ENCODE measurements at places on chromosomes 2 and 18.

GRCh38 chr2:180412219-180412618 is 405.1 kb upstream of the CWC22 start:
- DNase-seq = no peak

- no peak for DNase-seq
Observed at GRCh38 chr2:128436479-128437203, 118.0 kb upstream of the HS6ST1 start.

GRCh38 chr18:48270929-48271328 is 138.3 kb downstream of the ZBTB7C start:
- no peak for DNase-seq

DNA sequence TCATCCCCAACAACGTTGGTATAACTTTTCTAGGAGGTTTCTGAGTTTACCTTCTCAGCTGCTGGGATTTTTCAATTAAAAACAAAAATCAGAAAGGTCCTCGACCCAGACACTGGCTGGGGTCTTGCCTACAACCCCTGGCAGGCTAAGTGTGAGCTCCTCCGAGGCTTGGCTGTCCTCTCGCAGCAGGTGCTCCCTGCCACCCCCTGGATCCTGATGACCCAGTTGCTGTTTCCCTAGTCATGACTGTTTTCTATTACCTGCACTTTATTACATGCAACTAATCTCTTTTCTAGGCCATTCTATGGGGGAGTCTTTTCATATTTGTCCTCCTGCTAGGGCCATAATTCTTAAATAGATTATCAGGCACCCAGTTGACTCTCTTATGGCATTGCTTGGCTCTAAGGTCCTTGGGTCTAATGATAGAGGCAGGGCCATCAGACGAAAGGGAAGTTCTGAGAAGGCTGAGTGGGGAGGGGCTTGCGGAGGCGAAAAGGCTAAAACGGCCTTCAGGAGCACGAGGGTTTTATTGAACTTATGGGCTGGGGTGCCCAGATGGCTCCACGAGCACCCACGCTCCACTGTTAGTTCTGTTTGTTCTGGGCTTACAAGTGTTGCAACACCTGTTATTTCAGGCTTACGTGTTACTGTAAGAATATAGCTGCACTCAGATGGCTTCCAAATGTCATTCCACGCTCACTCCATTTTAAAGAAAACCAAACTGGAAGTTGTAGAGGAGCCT is 166.0 kb downstream of the NCK2 start:
- no peak for DNase-seq

DNA sequence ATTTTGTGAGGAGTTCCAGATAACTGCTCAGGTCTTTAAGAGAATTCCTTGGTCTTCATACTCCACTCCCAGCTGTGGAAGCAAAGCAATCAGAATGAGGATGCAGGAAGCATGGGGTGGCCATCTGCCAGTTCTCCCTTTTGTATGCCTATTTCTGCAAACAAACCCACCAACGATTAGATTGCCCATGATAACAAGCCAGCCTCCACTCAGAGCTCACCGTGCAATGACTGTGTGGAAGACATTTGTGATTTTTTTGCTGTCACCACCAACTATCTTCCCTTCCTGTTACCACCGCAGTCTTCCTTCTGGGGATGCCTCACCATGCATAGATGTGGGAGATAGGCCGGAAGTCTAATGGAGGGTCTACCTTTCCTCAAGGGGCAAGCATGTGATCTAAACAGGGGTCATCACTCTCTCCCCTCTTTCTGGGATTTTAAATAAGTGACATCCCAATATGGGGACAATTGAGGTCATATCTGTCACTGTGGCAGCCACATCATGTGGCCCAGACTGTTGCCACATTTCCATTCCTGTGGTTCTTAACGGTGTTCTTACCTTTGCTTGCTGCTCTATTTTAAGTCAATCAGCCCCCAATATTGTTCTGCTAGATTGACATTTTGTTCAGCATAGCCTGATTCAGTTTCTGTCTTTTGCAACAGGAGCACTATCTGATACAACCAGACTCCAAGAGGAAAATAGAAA is 4.4 kb downstream of the AFF3 start:
- no peak for DNase-seq

DNA sequence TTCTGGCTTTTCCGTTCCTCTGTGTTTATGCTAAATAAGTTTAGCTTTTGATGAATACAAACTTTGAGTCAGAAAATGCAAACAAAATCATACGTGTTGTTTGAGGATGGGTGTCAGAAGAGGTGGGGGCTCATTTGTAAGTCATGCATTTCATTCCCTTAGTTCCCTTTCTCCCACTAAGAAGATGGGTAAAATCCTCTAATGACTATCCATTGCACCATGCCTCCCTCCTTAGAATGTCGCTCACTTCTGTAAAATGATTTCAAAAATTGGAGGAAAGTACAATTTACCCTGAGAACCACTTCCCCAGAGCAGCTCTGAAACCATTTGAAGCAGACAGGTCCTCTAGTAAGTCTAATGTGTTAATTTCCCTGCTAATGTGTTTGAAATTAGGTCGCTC is 629.6 kb upstream of the VRK2 start:
- no peak for DNase-seq

GRCh38 chr2:59177748-59178147 is 936.6 kb upstream of the FANCL start:
- no peak for DNase-seq

GRCh38 chr2:192391041-192391440 is 196.3 kb upstream of the TMEFF2 start:
- no peak for DNase-seq

- DNase-seq = peak; percentile 89
Observed at GRCh38 chr2:159126432-159127022, 158.1 kb downstream of the TANC1 start.

GRCh38 chr2:189933911-189934399 is 128.6 kb downstream of the MSTN start:
- DNase-seq = peak; percentile 54

DNA sequence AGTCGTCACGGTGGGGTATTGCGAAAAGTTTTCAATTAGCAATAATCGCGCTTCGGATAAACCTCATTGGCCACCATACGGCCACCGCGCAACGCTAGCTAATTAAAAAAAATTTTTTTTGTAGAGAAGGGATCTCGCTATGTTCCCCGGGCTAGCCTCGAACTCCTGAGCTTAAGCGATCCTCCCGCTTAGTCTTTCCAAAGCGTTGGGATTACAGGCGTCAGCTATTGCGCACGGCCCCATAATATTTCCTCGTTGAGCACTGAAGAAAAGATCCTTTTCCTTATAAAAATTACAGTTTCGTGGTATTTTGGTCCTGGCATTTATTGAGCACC is 759 bp upstream of the ACTR1B start:
- DNase-seq = no peak

GRCh38 chr2:54053830-54054229 is 61.6 kb upstream of the ACYP2 start:
- DNase-seq = no peak

DNA sequence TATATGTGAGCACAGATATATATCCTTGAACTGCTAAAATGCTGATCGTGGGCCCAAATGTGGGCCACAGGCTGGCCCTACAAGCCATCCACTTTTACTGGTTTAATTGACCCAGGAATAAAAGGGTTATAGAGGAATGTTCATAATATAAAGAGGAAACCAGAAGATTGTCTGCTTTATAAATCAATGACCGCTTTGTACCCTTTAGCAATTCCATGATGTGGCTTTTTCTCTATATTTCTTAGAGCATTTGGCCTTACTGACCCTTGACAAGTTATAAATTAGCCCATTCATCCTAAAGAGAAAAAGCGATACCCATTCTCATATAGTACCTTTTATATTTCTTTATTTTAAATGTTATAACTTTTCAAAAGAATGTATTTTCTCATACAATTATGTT is 87.1 kb upstream of the ITGA4 start:
- no peak for DNase-seq

DNA sequence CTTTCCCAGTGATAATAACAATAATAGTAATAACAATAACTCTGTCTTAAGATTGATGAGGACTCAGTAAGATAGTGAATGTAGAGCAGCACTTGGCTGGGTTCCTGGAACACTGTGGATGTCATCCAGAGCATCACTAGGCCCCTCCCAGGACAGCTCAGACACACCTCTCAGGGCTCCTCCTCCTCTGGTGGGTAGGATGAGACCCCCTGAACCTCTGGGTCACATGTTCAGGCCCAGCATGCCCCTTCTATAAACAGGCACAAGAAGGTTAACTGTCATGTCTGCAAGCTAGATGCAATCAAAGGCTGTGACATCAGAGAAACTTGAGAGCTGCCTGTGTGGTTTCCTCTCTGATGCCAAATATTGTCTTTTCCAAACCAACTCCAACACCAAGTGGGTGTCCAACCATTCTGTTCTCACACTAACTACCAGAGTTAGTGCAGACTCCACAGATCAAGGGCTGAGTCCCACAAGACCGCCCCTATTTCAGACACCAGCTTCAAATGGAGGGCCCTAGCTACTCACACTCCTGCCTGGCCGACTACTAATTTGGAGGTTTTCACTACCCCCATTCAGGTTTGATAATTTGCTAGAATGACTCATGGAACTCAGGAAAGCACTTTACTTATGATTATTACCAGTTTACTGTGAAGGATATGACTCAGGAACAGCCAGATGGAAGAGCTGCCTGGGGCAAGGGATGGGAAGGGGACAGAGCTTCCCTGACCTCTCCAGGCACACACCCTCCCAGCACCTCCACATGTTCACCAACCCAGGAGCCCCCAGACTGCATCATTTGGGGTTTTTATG is 46.4 kb upstream of the BZW1 start:
- DNase-seq = peak; percentile 84

- no peak for DNase-seq
Observed at GRCh38 chr2:174014699-174015070, 49.5 kb upstream of the SP3 start.

DNA sequence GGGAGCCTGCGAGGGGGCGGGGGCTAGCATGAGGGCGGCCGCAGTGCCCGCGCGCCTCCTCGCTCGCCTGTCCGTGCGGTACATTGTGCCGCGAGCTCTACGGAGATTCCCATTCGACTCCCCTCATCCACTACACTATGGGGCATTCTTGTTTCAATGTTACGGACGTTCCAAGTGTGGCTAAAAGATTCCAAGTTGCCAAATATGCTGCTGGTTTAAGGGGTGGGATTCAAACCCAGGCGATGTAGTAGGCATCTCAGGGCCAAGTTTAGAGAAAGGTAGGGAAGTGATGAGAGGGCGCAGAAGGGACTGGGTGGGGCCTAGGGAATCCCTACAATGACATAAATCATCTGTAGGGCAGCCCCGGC is 10.0 kb upstream of the CRYBA2 start:
- DNase-seq = no peak

DNA sequence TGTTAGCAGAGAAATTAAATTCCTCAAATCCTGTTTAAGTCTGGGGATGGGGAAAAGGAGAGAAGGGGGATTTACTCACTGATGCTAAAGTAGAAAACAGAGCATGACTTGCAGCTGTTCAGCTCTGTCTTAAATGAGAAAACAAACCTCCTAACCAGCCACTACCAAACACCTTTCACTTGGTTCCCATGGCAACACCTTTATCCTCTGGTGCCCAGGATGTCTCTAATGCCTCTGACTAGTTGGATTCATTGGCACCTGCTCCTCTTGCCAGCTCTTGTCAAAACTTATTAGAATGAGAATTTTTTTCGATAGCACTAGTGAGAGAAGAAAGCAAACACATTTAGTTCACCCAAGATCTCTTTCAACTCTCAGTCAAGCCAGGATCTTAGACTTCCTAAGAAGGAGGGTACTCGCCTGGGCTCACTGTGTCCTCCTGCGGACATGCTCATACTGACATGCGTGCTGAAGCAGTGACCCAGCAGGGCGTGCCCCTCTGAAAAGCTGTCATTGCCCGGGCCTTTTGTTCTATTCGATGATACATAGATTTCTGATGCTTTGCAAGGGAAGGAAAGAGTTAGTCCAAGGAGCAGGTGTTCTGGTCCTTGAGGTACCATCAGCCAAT is 656.0 kb upstream of the CELF4 start:
- DNase-seq = no peak

DNA sequence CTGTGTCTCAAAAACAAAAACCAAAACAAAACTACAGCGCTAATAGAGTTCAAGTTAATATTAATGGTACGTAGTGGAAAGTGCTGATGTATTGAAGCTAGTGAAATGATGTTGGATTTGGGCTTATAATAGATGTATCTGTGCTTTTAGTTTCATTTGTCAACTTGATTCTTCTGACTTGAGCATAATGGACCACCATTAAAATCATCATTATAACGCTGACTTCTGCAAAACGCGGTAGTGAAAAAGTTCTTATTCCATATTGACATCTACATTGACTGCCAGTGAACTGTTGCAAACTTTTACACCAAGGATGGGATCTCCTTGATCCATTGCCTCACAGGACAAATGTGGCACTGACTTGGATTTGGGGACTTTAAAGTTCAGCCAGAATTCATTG is 85.0 kb downstream of the LPIN1 start:
- no peak for DNase-seq

DNA sequence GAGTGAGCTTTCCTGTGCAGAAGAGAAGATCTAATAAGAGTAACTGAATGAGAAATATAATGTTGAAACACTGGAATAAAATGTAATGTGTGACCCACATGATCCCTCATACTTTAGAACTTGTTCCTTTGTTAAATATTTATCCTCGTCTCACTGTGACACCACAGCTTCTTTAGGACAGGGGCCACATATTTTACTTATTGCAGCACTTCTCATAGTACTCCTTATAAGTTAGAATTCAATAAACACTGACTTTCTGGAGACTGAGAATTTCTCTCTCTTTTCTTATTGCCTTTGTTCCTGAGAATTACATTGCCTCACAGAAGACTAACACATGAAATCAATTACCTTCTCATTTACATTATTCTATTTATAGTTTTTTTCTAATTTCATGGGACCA is 1234.6 kb upstream of the CHAC2 start:
- no peak for DNase-seq

Data from GM04504 (cell line).